ENCODE measurements at places on chromosomes 2 and 18.

DNA sequence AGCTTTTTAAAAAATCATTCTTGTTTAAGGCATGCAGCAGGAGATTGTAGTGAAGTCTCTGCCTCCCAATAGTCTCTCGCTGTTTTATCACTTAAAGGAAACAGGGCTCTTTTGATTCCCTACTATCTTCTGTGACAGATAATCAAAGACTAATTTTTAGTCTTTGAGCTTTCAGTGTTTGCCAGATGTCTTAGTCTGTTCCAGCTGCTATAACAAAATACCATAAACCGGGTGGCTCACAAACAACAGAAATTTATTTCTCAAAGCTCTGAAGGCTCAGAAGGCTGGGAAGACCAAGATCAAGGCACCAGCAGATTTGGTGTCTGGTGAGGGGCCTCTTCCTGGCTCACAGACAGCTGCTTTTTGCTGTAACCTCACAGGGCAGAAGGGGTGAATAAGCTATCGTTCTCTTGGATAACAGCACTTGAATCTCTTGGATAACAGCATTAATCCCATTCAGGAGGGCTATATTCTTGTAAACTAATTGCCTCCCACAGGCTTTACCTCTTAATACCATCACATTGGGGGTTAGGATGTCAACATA is 37.8 kb upstream of the STAT4 start:
- DNase-seq: no peak

DNA sequence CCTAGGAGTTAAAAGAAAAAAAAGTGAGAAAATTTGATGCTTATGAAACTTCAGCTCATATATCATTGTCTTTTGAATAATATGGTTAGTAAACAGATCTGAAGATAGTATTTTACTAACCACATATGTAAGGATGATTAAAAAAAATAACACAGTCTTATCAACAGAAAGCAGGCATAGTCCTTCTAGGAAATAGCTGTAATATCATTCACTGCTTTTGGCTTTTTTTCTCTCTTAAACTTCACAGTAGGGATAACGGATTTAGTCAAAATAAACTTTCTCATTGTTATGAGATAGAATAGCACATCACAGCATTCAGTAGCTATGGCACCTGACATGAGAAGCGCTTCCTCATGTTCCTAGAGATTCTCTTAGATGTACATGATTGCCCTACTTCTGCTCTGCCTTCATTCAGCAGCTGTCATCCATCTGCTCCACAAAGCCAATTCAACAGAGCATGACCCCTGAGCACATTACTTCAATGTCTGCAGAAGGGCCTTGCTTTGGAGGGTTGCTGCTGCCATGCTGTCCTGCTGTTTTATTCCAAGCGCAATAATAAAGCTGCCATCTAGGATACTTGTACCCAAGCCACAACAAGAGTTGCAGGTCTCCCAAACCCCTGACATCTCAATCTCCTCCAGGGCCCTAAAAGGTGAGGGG is 67.0 kb downstream of the TTC21B start:
- no peak for DNase-seq

DNA sequence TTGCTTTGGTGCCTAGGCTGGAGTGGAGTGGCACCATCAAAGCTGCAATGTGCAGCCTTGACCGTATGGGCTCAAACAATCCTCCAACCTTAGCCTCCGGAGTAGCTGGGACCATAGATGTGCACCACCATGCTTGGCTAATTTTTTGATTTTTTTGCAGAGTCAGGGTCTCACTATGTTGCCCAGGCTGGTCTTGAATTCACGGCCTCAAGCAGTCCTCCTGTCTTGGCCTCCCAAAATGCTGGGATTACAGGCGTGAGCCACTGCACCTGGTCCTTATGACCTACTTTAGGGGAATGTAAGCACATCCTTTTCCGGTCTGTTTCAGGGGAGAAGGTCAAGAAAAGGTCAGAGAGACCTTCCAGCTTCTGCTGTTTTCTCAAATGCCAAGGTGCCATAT is 53.4 kb upstream of the SPRED2 start:
- DNase-seq: no peak

- DNase-seq: no peak
These were observed 24.5 kb downstream of the ITGA6 start for GRCh38 chr2:172451923-172452322.

DNA sequence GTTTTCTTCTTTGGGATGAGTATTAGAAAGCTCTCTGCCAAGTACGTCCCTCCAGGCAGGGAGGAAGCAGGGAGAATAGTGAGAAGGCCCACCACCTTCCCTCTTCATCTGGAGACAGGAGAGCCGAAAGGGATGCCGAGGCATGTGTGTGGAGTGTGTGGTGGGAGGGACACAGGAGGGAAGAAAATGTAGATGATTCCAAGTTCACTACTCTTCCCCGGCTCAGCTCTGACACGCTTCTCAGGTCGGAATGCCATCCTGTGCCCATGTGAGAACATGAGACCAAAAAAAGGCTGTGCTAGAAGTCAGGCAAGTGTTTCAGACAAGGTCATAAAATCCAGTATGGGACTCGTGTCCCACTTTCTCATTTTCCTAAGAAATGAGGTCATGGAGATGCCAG is 47.4 kb downstream of the GYPC start:
- no peak for DNase-seq

GRCh38 chr18:34223893-34224422 is 755 bp downstream of the NOL4 start:
- DNase-seq: no peak

DNA sequence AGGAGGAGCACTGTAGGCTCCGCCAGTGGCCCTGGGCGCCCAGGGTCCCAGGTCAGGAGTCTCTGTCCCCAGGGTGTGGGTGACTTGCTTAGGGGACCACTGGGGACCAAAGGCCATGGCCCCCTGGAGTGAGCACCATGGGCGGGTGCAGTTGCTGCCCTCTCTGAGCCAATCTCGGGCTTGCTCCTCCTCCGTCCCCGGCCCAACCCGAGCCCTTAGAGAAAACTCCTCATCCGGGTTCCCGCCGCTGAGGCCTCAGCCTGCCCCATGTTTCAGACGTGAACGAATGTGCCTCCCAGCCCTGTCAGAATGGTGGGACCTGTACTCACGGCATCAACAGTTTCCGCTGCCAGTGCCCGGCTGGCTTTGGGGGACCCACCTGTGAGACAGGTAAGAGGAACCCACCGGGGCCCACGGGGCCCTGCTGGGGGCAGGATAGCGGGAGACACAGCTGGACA is 38.6 kb downstream of the SNED1 start:
- no peak for DNase-seq

GRCh38 chr18:44799382-44799906 is 118.8 kb downstream of the SETBP1 start:
- DNase-seq: no peak

GRCh38 chr2:164803776-164804466 is 37.7 kb downstream of the COBLL1 start:
- DNase-seq: no peak

GRCh38 chr2:62458671-62459081 is 47.3 kb downstream of the TMEM17 start:
- DNase-seq: no peak

GRCh38 chr2:105888625-105889024 is 143.9 kb downstream of the NCK2 start:
- DNase-seq: no peak

GRCh38 chr2:12282780-12283695 is 433.7 kb upstream of the TRIB2 start:
- no peak for DNase-seq

- no peak for DNase-seq
These were observed 177.6 kb downstream of the NRXN1 start for GRCh38 chr2:50854381-50854780.

GRCh38 chr2:147097747-147098146 is 747.1 kb upstream of the ACVR2A start:
- DNase-seq: no peak

DNA sequence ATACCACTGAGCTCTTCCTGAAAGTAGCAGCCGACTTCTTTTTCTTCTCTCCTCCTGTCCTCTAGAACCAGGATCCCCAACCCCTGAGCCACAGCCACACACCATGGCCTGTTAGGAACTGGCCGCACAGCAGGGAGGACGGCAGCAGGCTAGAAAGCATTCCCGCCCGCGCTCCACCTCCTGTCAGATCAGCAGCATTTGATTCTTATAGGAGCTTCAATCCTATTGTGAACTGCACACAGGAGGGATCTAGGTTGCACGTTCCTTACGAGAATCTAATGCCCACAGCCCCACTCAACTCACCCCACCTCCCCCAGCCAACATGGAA is 179.1 kb upstream of the SH3BP4 start:
- no peak for DNase-seq

- no peak for DNase-seq
These were observed 713 bp downstream of the ATOH8 start for GRCh38 chr2:85754313-85755095.

DNA sequence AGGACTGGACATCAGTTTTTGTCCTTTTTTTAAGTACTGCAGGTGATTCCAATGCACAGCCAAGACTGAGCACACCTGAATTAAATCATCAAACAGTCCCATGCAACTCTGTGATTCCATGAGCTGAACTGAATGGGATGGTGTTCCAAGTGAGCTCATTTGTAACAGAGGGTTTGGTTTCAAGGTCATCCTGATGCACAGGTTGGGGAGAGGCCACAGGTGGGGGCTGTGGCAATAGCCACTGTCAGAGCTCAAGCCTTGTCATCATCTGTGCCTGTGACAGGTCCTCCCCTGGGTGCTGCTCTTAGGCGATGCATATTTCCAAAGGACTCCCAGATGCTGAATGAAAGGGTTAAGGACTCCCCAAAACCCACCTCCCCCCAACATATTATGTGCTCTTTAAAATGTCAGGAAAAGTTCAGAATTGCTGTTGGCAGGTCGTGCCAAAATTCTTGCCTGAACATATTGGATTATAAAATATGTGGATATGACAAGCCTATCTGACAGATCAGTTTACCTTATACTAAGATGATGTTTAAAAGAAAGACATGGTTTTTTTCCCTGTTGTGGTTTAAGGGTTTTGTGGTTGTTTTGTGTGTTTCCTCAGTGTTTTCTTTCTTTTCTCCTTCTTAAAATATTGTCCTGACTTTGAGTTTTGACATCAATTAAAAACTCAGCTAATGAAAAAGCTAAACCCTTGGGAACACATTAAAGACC is 263.5 kb upstream of the SIX2 start:
- no peak for DNase-seq

DNA sequence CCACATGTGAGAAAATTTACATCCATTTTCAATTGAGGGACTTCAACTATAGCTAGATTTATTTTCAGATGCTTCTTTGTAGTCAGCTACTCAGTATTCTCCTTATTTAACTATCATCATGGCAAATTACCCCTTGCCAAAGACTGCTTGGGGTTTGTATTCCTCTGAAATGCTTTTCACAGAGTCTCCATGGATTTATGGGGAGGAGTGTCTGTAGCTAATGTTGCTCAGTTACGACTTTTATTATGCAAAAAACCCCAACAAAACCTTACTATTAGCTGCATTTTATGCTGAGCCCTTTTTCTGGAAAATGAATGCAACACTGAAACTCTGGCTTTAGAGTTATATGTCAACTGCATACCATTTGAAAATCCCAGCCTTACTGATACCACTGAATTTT is 78.6 kb downstream of the RFTN2 start:
- DNase-seq: no peak

DNA sequence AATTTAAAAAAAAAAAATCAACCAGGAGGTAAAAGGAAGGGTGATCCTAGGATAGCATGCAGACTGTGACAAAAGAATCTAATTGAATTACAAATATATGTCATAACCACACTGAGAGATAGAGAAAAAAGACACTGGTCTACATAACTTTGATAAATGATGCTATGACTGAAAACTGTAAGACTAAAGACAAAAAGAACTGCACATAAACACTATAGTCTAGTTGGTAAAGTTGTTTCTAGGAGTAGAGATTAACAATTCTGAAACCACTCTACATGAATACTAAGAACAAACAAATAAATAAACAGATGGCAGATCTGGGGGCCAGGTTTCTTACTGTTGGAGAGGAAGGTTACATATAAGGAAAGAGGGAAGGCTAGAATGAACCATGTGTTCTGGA is 14.6 kb upstream of the CHAC2 start:
- no peak for DNase-seq

DNA sequence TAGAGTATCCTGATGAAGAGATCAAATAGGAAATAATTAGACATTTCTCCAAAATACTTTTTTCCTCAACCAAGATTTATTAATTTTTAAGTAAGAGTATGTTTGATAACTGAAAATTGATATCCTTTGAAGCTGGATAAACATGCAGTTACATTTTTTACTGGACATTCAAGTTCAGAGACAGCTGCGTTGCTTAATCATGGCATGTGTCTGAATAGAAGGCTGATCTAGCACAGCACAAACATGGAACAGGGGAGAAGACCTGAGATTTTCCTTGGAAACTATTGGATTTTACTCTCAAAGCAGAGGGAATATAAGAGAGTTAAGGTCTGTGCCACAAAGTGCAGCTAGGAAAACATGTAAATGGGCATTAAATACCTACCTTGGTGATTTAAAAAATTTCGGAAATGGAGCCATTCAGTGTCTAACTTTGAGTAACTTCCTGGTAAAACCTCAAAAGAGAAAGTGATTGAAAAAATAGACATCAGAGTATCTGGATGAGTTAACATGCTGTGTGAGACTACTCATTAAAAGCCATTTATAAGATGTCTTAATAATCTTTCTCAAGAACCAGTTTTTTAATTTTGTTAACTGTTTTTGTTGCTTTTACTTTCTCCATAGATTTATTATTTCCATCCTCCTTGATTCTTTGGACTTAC is 31.8 kb downstream of the CRIM1 start:
- no peak for DNase-seq

Measured in D721Med (cell line).